ENCODE measurements at places on chromosomes 1 and 21. TPM values are rescaled to one million over a fixed set of nuclear protein-coding genes. Genes with fewer than 3 reads are reported as not detected.

CASZ1 gene
- total RNA-seq: 98.9 TPM

LCA5L gene
- 1.1 TPM for total RNA-seq

C8B gene
- total RNA-seq: not detected

LCE1A gene
- not detected for total RNA-seq

PTCH2 gene
- total RNA-seq: 0.77 TPM

PTBP2 gene
- total RNA-seq: 13.4 TPM

APOBEC4 gene
- not detected for total RNA-seq

CLCA1 gene
- not detected for total RNA-seq

REG4 gene
- not detected for total RNA-seq

DNA sequence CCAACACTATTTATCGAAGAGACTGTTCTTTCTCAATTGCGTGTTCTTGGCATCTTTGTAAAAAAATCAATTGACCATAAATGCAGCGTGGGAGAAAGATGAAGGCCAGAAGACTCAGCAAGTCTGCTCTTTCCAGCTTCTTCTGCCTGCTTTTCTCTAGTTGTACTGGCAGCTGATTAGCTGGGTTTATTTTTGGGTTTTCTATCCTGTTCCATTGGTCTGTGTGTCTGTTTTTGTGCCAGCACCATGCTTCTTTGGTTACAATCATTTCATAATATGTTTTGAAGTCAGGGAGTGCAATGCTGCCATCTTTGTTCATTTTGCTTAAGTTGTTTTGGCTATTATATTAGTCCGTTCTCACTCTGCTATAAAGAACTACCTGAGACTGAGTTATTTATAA is 201.8 kb upstream of the B3GALT2 start:
- no peak for DNase-seq

GRCh38 chr1:234605983-234606783 is 3.8 kb downstream of the IRF2BP2 start:
- DNase-seq: peak; percentile 67

- no peak for DNase-seq
Measured at GRCh38 chr1:153513023-153513422, 22.8 kb downstream of the S100A6 start.

DNA sequence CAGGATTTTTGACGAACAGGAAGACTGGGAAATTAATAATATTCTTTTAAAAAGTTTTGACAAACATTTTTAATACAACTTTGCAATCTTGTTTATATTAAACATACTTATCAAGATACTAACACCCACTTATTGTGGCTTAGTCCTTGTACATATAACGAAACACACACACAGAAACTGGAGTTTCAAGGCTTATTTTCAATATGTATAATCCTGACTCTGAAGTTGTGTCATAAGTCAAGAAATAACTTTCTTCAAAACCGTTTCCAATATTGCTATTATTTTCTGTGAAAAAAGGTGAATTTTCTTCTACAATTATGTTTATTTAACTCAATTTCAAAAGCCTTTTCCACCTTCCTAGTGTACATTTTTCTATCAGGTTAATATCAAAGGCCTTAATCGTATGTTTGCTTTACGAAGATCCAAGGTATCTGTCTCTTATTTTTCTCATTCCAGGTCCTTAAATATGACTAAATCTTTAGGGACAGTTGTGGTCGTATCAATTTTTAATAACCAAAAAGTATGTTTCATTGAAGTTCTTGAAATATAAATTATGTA is 1.8 kb downstream of the CDKN2C start:
- no peak for DNase-seq

- no peak for DNase-seq
Measured at GRCh38 chr1:112386024-112386723, 9.8 kb upstream of the CTTNBP2NL start.

DNA sequence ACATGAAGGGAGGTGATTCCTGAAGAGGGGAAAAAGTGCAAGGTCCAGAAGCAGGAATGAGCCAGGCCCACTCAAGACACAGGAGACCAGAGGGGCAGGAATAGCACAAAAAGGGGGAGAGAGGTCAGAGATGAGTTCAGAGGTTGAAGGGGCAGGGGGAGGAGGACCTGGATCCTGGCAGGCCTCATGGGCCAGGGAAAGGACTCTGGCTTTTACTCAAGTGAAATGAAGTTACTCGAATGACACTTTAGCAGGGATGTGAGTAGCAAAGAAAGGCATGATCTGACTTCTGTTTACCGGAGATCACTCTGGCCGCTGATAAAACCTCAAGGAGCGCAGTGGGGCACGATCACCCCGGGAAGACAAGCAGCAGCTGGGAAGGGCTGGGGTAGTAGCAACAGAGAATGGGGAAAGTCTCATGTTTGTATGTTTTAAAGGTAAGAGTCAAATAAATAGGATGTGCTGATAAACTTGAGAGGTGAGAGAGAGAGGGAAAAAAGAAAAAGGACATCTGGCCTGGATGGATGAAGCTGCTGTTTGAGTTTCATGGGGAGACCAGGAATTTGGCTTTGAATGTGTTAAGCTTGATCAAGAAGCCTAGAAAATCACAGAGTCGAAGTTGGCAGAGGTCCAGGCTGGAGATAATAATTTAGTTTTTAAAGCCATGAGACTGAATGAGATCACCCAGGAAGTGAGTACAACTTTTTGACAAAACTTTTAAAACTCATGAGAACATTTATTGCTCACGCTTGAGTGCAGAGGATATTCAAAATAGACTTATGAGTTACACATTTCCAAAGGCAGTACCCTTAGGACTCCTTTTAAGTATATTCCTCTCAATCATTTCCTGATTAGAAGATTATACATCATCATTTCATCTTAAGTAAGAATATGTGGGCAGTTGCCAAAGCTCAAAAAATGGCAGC is 156.0 kb downstream of the RERE start:
- DNase-seq: no peak

DNA sequence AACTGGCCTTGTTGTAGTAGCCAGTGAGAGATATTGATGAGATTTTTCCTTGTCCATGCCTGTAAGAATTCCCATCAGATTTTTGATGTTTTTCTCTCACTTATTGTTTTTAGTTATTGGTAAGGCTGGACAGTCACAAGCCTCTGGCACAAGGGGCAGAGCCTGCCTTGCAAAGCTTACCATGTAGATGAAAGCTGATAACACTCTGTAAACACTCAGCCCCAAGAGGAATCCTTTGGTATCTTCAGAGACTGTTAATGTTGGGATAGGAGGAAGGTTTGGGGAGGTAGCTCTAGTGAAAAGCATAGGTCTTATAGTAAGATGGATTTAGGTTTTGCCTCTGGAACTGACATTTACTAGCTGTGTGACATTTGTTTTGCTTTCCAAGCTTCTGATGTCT is 37.7 kb downstream of the MARK1 start:
- DNase-seq: no peak

DNA sequence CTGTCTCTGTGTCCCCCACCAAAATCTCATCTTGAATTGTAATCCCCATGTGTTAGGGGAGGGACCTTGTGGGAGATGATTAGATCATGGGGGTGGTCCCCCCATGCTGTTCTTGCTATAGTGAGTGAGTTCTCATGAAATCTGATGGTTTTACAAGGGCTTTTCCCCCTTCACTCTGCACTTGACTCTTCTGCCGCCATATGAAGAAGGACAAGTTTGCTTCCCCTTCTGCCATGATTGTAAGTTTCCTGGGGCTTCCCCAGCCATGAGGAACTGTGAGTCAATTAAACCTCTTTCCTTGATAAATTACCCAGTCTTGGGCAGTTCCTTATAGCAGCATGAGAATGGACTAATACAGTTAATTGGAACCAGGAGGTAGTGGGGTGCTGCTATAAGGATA is 137.1 kb upstream of the RAB4A start:
- no peak for DNase-seq

GRCh38 chr1:201324821-201325677 is 41.7 kb downstream of the PKP1 start:
- no peak for DNase-seq

DNA sequence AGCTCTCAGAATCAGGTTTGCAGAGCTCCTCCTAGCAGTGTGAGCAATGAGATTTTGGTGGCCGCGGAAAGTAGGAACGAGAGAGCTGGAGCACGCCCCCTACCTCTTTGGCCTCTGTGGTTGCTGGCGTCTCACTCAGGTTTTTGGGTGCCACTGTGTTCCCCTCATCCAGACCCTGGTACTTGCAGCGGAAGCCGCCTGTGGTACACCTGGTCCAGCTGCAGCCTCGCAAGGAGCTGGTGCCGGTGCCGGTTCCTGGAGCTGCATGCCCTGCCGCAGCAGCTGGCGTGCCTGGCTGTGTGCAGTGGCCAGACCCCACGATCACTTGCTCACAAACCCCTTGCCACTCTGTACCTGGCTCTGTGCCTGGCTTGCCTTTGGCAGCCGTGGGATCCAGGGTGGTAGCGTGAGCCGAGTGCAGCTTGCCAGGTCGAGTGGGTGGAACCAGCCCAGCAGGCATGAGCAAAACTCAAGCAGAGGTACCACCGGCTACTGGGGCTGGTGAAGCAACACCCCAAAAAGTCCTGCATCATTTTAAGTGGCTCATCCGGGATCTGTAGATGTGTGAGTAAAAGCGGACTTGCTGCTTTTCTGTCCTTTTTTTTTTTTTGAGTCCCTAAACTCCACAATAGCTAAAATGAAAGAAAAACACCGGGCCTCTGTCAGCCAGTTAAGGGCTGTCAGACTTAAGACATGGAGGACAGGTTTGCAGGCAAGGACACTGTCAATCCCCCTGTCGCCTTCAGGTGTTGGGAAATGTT is 844.9 kb downstream of the KCNT2 start:
- no peak for DNase-seq

DNA sequence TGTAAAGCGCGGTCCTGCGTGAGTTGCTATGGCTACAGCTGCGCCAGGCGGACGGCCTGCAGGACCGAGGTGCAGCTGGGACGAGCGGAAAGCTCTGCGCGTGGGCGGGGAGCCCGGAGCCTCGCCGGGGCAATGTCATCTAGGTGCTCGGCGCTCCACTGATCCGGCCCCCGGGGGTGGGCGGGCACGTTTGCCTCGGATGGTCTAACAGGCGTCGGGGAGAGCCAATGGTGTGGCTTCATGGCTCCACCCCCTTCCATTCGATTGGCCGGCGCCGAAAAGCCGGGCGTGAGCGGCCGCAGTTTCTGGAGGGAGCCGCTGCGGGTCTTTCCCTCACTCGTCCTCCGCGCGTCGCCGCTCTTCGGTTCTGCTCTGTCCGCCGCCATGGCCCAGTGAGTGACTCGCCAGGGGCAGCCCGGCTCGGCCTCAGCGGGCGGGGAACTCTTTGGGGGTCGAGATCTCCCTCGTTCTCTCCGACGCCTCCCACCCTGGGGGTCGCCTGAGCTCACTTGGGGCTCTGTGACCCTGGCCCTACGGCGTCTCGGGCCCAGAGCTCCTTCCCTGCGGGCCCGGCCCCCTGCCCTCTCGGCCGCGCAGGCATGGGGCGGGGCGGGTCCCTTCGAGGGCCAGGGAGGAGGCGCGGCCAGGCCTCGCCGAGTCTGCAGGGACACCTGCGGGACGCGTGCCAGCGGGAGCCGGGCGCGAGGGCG is at the start of gene PGD:
TSS of gene PGD (plus strand) at position 331 of the 710 bp plus-strand sequence. CDS start at position 385, 54 bp downstream.
- peak; percentile 99 for DNase-seq

DNA sequence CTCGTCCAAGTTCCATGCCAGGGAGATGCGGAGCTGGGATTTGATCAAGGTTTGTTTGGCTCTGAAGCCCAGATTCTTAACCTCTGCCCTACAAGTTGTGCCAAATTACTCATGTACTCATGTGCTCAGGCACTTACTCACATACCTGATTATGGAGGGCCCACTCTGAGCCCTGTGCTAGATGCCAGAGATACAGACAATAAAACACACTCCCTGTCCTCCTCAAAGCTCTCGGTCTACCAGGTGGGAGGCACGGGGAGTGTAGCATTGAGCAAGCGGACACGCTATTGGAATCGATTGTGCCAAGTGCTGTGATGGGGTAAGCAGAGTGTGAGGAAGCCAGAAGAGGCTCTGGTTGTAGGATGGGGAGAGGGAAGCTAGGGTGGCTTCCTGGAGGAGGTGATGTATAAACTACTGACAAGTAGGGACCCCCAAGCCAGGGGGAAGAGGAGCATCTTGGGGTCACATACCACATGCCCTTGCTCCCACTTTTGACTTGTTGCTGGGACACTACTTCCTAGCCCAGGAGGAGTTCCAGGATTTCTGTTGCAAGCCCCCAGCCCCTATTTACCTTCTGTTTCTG is 49.8 kb upstream of the IFNLR1 start:
- no peak for DNase-seq

DNA sequence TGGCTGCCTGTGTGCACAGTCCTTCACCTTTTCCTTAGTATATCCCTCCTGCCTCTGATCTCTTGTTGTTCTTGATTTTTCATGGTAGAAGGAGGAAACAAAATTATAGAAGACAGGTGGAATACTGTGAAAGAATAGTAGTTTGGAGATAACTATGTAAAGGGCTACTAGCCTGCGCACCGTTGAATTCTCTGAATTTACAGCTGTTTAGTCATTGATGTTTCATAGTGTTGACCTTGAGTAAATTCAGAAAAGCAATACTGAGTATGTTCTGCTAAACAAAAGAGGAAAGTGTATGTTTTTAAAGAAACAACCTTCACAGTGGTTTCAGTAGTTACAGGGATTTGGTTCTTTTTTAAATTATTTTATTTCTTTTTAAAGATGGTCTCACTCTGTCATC is 18.1 kb downstream of the CAMTA1 start:
- no peak for DNase-seq

DNA sequence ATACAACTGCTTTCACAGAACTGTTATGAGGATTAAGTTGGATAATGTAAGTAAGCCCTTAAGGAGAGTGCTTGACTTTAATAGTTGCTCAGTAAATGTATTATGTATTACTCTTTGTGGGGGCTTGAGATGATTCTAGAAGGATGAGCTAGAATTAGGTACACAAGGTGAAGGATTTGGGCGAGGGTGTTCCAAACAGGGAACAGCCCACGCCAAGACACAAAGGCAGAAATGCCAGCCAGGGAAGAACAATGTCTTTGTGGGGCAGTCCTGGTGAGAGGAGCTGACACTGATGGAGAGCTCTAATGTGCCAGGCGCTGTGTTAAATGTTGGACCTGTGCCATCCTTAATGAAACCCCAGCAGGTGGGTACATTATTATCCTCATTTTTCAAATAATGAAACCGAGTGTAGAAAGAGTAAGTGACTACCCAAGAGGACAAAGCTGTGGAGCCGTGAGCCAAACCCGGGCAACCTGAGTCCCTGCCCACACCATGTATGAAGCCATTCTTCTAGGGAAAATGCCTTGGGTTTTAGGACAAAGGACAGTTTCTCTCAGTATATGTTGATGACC is 362.4 kb downstream of the HHAT start:
- DNase-seq: no peak

- DNase-seq: no peak
Measured at GRCh38 chr1:15088281-15088971, 65.1 kb upstream of the TMEM51 start.

DNA sequence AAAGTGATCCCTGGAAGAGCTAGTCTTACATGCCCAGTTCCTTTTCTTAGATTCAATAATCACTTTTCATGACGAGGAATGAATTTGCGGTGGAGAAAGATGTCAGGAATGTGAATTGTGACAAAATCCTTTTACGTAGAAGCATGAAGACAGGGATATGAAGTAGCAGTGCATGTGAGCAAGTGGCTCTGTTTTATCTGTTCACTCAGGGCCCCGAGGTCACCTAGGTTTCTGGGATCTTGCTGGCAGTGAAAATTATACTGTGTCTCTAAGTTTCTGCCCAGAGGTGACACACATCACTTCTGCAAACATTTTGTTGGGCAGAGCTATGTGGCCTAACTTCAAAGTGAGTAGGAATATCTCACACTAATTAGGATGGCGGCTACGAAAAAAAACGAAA is 79.3 kb downstream of the USP25 start:
- DNase-seq: no peak
